ENCODE measurements at places on chromosomes 4 and X.

GRCh38 chrX:78116766-78117165 lies 12.7 kb downstream of the PGK1 start:
- H3K27ac ChIP-seq = no peak overlapping the region
- H3K4me3 ChIP-seq = no peak overlapping the region
- H3K27me3 ChIP-seq = no peaks in the 10 kb centered on the region
- no peaks in the 10 kb centered on the region for H3K36me3 ChIP-seq
- DNase-seq = no peak

DNA sequence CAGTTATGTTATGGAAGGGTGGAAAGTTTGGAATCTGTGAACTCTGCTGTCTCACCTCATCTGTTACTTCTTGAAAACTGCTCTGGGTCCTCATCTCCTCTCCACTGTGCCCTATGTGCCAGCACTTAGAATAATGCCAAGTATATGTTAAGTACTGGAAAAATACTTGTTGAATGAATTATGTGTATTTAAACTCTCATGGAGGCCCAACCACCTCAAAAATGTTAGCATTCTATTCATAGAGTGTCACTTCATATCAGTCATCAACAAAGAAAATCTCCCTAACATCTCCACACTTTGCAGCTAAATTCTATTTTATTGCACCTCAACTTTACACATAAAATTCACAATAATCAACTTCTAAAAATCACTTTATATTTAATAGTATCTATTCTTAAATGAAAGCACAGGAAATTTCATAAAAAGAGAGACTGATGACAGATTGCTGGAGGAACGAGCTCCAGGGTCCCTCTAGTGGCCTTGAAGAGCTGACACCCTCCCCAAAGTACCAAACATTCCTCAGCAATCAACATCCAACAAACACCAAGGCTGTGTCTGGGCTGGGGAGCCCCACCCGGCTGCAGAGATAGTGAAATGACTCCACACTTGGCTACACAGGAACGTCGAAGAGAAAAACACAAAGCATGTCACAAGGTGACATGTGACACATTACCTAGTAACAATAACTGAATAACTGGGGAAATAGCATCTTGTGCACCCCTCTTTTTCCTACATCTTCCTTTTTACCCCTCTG lies 45.8 kb downstream of the SLC39A8 start:
- no peak overlapping the region for H3K4me3 ChIP-seq
- no peak overlapping the region for H3K27ac ChIP-seq

DNA sequence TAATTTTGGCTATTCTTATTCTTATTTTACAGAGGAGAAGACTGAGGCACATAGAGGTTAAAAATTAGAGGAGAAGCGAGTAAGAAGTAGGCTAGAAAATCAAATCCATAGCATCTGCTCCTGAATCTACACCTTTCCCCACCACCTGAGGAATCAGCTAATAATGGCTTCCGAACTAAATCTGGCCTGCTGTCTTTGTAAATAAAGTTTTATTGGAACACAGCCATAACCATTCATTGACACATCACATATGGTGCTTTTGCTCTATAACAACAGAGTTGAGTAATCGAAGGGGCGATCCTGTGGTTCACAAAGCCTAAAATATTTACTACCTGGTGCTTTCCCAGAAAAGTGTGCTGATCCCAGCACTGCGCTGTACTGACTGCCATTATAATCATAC lies 38.2 kb downstream of the F11 start:
- H3K4me1 ChIP-seq = no peaks in the 10 kb centered on the region
- no peak overlapping the region for H3K27ac ChIP-seq
- no peaks in the 10 kb centered on the region for H3K36me3 ChIP-seq
- no peaks in the 10 kb centered on the region for H3K27me3 ChIP-seq
- no peak overlapping the region for H3K4me3 ChIP-seq

- no peak overlapping the region for H3K4me3 ChIP-seq
- no peak for DNase-seq
- H3K27me3 ChIP-seq = no peaks in the 10 kb centered on the region
- H3K36me3 ChIP-seq = no peaks in the 10 kb centered on the region
Measured at GRCh38 chr4:24056289-24056688, 166.4 kb upstream of the PPARGC1A start.

- no peak for DNase-seq
- no peaks in the 10 kb centered on the region for H3K36me3 ChIP-seq
- H3K4me3 ChIP-seq = no peak overlapping the region
Measured at GRCh38 chrX:84441143-84441542, 61.1 kb downstream of the HDX start.

- H3K4me3 ChIP-seq = no peak overlapping the region
- no peaks in the 10 kb centered on the region for H3K27me3 ChIP-seq
Measured at GRCh38 chr4:34293459-34293858, 1950.9 kb downstream of the ARAP2 start.

GRCh38 chr4:141037446-141037845 lies 95.8 kb downstream of the RNF150 start:
- H3K4me3 ChIP-seq = no peak overlapping the region
- DNase-seq = no peak
- H3K27me3 ChIP-seq = no peaks in the 10 kb centered on the region
- H3K27ac ChIP-seq = no peak overlapping the region

- H3K27ac ChIP-seq = no peak overlapping the region
- no peak overlapping the region for H3K4me3 ChIP-seq
- no peaks in the 10 kb centered on the region for H3K27me3 ChIP-seq
- no peak for DNase-seq
Measured at GRCh38 chrX:43595931-43596330, 60.2 kb upstream of the MAOA start.

DNA sequence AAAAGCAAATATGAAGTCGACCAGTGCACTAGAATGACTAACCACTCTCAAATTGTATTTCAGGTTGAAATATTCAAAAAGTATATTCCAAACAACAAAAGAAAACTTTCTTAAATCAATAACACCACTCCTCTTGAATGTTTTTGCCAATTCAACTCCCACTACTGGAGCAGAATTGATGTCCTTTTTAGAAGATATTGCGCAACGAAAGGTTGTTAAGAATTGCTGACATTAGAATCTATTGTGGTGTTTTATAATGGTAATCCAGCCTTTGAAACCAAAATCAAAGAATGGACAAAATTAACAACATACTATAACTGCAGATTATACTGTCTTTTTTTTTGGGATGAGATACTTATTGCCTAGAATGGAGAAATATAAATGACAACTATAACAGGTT lies 331.3 kb downstream of the GRXCR1 start:
- DNase-seq = no peak
- H3K27ac ChIP-seq = no peak overlapping the region
- no peaks in the 10 kb centered on the region for H3K36me3 ChIP-seq
- H3K4me1 ChIP-seq = no peaks in the 10 kb centered on the region
- no peaks in the 10 kb centered on the region for H3K27me3 ChIP-seq

DNA sequence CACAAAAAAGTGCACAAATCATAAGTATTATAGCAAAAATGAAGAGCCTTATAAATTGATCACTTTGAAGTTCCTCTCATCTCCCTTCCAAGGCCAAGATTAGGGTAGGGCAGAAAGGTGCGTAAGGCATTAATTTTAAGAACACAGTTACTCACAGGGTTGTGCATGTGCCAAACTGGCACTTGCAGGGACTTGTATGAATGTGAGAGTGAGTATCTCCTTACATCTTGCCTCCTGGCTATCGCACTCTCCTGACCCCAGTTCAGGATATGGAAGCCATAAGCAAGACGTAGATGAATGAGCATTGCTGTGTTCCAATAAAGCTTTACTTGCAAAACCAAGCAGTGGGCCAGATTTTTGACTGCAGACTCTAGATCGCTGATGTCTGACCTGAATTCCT lies 510.1 kb upstream of the AADAT start:
- no peaks in the 10 kb centered on the region for H3K36me3 ChIP-seq
- no peak for DNase-seq
- no peak overlapping the region for H3K27ac ChIP-seq
- no peak overlapping the region for H3K4me3 ChIP-seq

All from testis (tissue), 5 donors.